Nucleus accumbens (tissue), 56 donors: ENCODE measurements at places on chromosomes 12 and 14.

GRCh38 chr14:46574221-46574977, 77.2 kb downstream of the RPL10L start:
- no peak for DNase-seq

GRCh38 chr12:13959131-13959723, 22.2 kb downstream of the GRIN2B start:
- no peak for DNase-seq

GRCh38 chr12:49566361-49566760, 1.6 kb downstream of the MCRS1 start:
- DNase-seq = no peak

DNA sequence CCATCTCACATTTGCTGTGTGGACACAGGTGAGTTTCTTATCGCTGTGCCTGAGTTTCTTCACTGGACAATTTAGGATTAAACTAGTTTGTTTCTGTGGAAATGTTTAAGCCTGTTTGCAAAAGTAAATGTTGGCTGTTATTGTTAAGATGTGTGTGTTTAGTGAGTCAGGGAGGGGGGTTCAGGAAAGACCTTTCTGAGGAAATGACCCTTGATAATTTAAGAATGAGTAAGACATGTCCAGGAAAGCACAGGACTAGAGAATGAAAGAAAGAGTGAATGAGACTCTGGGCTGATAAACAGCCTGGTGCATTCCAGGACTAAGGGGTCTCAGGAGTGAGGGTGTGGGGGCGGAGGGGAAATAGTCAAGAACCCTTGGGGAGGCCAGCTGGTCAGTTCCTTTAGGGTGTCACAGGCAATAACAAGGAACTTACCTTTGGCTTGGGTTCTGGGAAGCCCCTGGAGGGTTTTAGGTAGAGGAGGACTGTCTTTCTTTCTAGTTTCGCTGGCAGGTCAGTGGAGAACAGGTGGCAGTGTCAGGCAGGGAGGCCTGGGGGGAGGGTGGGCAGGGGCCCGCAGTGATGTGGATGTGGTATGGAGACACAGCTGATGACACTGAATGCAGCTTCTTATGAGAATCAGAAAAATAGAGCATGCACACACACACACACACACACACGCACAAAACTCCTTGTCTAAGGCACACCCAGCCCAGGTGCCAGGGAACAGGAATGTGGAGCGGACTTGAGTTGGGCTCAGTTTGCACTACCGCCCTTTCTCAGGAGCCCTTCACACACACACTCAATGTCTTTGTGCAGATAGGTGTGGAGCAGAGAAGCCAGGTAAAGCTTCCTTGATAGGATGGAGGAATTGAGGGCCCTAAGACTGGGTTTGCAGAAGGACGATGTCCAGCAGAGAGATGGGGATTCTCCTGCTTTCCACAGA, 1005.5 kb downstream of the VRK1 start:
- DNase-seq = no peak

- no peak for DNase-seq
These were observed 48.0 kb downstream of the ARF6 start for GRCh38 chr14:49940808-49941421.

GRCh38 chr12:76417116-76417515, 68.9 kb upstream of the BBS10 start:
- DNase-seq = no peak

DNA sequence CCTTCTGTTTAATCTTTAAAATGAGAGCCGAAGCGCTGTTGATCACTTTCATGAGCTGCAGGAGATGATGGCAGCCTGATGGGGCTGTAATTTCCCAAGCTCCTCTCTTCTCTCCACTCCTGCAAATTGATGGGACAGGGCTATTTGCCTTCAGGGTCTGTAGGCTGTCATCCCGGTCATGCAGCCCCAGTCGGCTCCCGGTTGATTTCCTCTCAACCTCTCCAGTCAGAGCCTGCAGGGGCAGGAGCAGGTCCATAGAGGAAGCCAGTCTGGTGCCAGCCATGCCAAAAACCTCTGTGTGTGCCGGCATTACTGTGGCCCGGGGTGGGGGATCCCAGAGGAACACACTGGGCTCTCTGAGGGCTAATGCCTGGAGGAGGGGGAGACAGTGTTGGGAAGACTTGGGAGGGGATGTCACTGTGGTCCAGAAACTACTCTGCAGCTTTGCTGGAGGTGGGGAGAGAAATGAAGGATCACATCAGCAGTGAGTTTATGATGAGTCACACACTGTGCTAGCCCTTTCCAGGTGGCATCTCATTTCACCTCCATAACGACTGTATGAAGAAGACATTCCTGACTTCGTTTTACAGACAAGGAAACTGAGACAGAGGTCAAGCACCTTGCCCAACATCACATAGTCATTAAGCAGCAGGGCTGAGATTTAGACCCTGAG, 46.5 kb upstream of the PRIMA1 start:
- no peak for DNase-seq

DNA sequence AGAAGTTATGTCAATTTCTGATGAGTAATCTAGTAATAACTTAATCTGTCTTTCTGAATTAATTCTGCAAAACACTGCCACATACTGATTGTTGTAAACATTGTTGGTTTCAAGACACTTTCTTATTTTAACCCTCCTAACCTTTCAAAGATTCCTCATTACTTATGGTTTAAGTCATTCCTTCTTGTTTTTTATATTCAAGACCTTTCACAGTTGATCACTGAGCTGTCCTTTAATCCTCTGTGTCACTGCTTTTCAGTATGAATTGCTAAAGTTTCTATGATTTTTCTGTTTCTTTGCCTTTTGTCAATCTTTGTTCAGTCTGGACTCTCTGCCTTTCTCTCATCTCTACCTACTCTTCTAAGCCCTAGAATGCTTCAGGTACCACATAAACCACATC, 164.7 kb downstream of the RAD51B start:
- no peak for DNase-seq

DNA sequence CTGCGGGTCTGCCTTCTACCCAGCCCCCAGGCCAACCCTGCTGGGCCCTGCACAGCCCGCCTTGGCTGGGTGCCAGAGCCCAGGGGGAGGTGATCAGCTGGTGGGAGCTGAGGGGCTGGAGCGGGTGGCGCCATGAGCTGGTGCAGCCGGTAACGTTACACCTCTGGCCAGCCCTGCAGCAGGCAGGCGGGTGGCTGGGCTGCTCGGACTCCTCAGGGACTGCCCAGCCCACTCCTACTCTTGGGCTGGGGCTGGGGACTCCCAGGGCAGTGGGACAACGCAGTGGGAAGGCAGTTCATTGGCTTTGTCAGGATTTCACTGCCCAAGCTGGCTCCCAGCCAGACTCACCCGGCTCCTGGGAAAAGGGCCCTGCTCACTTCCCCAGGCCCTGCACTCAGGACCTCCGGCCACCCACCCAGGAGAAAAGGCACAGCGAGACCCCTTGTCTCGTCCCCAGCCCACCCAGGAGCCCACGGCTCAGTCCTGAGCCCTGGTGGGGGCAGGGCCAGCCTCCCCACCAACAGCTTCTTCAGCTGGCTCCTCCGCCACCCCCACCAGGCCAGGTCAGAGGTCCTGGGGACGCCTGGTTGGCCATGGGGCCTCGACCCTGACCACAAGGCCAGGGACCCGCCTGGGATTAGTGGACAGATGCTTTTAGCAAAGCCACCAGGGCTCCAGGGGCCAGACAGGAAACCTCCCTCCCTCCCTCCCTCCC, 1.0 kb downstream of the PGF start:
- peak; percentile 8 for DNase-seq

- DNase-seq = no peak
These were observed 687 bp downstream of the IFFO1 start for GRCh38 chr12:6555018-6555691.

DNA sequence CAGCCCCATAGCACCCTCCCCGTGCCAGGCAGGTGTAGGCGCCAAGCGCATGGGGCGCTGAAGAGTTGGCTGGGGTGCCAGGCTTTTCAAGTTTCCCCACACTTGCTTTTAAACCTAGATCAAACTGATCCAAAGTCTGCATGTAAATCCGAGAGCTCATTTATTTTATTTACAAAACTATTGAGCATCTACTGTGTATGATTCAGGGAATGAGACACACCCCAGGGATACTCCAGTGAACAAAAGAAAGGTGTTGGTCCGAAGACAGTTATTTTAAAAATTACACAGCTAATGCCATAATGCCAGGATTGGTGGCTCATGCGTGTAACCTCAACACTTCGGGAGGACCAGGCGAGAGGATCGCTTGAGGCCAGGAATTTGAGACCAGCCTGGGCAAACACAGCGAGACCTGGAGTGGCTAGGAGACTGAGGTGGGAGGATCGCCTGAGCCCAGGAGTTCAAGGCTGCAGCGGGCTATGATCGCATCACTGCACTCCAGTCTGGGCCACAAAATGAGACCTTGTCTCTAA, 780 bp upstream of the SLC41A2 start:
- DNase-seq = no peak

DNA sequence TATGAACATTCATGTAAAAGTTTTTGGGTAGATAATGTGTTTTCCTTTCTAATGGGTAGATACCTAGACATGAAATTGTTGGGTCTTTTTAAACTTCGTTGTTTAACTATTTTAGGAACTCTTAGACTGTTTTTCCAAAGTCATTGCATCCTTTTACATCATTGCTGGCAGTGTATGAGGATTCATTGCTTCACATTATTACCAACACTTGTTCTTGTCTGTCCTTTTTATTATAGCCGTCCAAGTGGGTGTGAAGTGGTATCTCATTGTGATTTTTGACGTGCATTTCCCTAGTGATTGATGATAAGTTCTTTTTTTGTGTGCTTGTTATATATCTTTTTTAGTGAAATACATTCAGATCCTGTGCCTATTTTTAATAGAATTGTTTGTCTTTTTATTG, 39.4 kb downstream of the USP15 start:
- DNase-seq = no peak

GRCh38 chr12:63155375-63155774, 4.4 kb upstream of the AVPR1A start:
- DNase-seq = no peak

GRCh38 chr14:45089813-45090212, 5.9 kb downstream of the PRPF39 start:
- no peak for DNase-seq

GRCh38 chr12:43758247-43758727, 303 bp downstream of the PUS7L start:
- no peak for DNase-seq

GRCh38 chr12:106358396-106359241, 1.1 kb downstream of the POLR3B start:
- DNase-seq = no peak

DNA sequence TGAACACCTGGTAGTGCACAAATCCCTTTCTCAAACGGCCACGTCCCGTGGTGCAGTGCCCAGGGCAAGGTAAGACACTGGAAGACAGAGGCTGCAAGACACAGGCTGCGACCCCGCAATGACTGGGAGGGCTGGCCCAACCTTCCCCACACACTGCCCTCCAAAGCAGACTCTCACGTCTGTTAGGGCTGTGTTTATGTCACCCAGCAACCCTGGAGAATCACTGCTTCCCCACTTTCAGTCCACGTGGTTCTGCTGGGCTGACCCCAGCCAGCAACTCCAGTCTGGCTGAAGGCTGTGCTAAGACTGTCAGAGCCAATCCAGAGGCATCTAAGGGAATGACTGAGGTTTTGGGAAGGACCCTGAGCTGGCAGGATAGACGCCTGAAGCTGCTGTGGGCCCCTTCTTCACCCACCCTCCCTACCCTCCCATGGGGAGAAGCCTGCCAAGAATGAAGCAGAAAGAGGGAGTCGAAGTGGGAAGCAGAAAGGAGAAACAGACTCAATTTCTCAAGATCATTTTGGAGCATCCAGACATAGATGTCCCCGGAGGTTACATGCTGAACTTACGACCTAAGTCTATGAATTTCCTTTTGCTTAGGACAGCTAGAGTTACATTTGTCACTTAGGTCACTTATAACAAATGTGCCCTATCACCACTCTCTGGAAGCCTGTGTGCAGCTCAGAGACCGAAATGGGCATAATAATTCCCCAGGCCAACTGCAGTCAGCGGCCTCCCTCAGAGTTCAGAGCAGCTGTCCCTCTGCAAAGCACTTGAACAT, 11.7 kb downstream of the KDM2B start:
- no peak for DNase-seq
